ENCODE measurements at places on chromosomes 12 and 14. TPM values are rescaled to one million over a fixed set of nuclear protein-coding genes. Genes with fewer than 3 reads are reported as not detected.

The CD69 gene
- total RNA-seq: 0.42 TPM

GRCh38 chr12:13255792-13256691 lies 59.5 kb downstream of the EMP1 start:
- peak; percentile 98 for DNase-seq

- DNase-seq: no peak
Observed at GRCh38 chr12:13339538-13339937, 143.0 kb downstream of the EMP1 start.

GRCh38 chr12:82299319-82300025 lies 58.7 kb downstream of the CCDC59 start:
- no peak for DNase-seq

GRCh38 chr12:64170024-64170423 lies 52.1 kb downstream of the KICS2 start:
- no peak for DNase-seq

GRCh38 chr14:51006781-51007211 lies 62.5 kb upstream of the PYGL start:
- DNase-seq: no peak

The VRTN gene
- total RNA-seq: 128 TPM

DNA sequence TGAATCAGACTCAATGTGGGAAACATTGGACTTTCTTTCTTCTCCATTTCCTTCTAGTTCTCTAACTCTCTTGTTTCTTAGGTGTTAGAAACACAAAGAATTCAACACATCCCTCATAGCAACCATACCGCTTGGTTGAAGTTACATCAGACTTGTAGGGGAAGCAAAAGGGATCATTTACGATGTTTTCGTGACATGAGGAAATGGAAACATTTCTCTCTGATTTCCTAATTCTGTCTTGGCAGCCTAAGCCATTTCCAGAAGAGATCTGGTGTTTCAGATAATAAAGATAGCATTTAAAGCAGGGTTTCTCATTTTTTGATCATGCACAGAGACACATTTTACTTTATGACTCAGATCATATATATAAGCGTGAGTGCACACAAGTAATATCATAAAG lies 202.0 kb downstream of the TMEM132C start:
- no peak for DNase-seq

The POTEM gene
- not detected for total RNA-seq

- DNase-seq: peak; percentile 75
Observed at GRCh38 chr14:89027097-89027740, 202.8 kb downstream of the TTC8 start.

The GIT2 gene
- total RNA-seq: 21.7 TPM

DNA sequence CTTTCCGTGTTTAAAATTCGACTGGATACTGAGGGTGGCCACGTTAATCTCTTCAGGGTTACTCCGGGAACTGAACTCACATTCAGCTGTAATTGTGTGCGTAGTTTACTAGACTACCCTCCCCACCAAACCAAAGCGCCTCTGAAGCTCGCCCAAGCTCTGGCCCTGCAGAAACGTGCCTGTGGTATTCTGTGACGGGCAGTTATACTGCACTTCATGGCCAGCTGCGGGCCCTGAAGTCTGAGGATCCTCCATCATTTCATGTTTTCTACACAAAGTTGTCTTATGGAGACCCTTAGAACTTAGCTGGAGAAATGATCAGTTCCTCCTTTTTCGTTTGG lies 688 bp downstream of the ZNF26 start:
- no peak for DNase-seq

- no peak for DNase-seq
Observed at GRCh38 chr14:83441801-83442200, 1908.1 kb upstream of the SEL1L start.

GRCh38 chr12:2745655-2746054 lies 49.1 kb upstream of the FKBP4 start:
- no peak for DNase-seq

DNA sequence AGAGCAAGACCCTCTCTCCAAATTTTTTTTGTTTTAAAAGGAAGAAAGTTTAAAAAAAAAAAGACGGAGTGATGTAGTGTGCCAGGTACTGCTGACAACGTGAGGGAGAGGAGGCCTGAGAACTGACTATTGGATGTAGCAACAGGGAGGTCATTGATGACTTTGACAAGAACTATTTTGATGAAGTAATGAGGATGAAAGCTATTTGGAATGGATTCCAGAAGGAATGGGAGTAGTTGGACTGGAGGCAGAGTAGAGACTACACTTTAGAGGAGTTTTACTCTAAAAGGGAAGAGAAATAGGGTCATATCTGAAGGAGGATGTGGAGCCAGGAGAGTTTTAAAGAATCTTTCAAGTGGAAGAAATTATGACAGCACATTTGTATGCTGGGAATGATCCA lies 27.8 kb upstream of the SLC38A2 start:
- DNase-seq: no peak

The FAM90A1 gene
- total RNA-seq: 0.39 TPM

DNA sequence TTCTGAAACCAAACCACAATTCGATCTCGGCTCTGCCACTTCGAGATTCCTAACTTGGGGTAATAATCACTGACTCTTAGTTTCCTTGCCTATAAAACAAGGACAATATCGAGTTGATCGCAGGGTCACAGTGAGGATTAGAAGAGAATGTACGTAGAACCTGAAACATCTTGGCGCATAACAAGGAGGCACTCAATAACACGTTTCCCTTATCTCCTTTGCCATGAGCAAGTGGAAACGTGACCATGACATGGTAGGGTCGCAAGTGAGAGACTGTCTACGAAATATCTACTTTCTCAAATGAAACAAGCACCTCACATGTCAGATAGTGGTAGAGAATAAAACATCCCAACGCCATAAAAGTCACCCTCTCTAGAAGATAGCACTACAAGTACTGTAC lies 2.3 kb downstream of the DICER1 start:
- no peak for DNase-seq

DNA sequence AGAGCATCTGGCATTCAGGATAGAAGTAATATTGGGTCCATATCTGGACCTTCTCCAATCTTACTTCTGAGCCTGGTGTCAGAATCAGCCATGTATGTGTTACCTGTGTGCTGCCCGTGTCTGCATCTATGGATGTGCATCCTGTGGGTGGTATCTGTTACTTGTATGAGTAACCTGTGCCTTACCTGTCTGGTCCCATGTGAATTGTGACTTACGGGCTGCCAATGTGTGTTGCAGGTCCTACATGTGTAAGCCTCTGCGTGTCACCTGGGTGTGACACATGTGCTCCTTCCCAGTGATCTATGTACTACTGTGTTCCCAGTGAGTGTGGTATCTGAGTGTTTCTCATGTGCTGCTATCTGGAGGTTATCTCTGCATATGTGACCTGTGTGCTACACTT lies 208.4 kb downstream of the ADGRD1 start:
- DNase-seq: no peak

The HOXC12 gene
- not detected for total RNA-seq

The ADIPOR2 gene
- total RNA-seq: 39.2 TPM

The GLIPR1L2 gene
- not detected for total RNA-seq

DNA sequence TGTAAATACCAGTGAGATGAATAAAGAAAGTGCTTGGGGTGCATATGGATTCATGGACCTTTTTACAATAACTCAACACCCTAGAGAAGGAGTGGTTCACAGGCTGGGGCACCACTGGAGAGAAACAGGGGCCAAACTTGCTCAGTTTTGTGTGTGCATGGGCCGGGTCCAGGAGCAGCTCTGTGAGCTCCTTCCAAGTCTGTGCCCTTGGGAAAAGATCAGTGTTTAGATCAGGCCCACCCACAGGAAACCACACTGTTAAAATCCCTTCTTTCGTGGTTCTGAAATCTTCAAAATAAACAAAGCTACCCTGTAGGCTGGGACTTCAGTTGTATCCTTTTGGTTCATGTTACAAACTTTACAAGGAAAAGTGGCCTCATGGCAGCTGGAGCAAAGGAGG lies 156.1 kb upstream of the TMEM260 start:
- DNase-seq: no peak

The PCBP2 gene
- total RNA-seq: 984 TPM

The GUCY2C gene
- total RNA-seq: 3.4 TPM

GRCh38 chr12:132530447-132530846 lies 40.5 kb downstream of the FBRSL1 start:
- DNase-seq: no peak

- DNase-seq: no peak
Observed at GRCh38 chr12:122527478-122527944, 462 bp downstream of the KNTC1 start.

GRCh38 chr12:51798501-51798900 lies 50.0 kb downstream of the FIGNL2 start:
- no peak for DNase-seq

DNA sequence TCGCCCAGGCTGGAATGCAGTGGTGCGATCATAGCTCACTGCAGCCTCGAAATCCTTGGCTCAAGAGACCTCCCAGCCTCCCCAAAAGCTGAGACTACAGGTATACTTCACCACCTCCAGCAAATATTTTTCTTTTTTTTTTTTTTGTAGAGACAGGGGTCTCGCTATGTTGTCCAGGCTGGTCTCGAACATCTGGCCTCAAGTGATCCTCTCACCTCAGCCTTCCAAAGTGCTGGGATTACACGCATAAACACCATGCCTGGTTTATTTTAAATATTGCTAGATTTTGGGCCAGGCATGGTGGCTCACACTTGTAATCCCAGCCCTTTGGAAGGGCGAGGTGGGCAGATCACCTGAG lies 26.7 kb upstream of the UBC start:
- no peak for DNase-seq

- DNase-seq: no peak
Observed at GRCh38 chr14:23285530-23286019, 357 bp downstream of the HOMEZ start.

GRCh38 chr14:24317141-24317928 lies 6.0 kb downstream of the LTB4R start:
- DNase-seq: no peak

GRCh38 chr14:65824285-65824977 lies 411.9 kb downstream of the FUT8 start:
- peak; percentile 60 for DNase-seq

- no peak for DNase-seq
Observed at GRCh38 chr14:96184737-96185136, 19.9 kb upstream of the BDKRB2 start.

DNA sequence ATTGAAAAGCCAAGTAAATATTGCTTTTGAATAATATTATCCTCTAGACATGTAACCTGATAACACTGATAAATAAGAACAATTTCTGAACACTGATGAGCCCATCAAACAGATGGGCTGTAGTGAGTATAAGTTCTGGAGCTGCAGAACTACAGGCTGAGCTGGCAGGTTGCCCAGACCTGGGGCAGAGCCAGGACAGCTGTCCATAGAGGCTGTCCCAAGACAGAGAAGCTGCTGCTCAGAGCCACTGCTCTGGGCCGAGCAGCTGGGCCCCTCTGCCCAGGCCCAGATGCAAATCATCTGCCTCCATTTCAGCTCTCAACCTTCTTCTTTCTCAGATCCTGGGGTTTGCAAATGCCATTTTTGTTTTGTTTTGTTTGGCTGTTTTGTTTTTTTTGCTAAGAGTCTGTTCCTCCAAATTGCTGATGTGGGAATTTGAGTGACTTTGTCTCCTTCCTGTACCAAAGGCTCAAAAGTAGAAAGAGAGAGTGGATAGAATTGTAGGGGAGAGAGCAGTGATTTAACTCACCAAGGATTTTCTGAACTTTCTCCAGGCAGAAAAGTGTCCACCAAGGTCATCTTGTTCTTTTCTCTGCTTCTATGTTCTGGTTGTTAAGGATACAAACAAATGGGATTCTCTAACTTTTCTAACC lies 4.0 kb upstream of the TESPA1 start:
- no peak for DNase-seq

The IAPP gene
- total RNA-seq: not detected

The WNT1 gene
- total RNA-seq: not detected

The AGAP2 gene
- 2.0 TPM for total RNA-seq

The CMA1 gene
- not detected for total RNA-seq

- no peak for DNase-seq
Observed at GRCh38 chr12:123907726-123908476, 64.7 kb downstream of the CCDC92 start.

The CCND2 gene
- total RNA-seq: 261 TPM

The CLEC4A gene
- total RNA-seq: not detected

- DNase-seq: no peak
Observed at GRCh38 chr14:75425446-75425845, 2.4 kb upstream of the JDP2 start.

DNA sequence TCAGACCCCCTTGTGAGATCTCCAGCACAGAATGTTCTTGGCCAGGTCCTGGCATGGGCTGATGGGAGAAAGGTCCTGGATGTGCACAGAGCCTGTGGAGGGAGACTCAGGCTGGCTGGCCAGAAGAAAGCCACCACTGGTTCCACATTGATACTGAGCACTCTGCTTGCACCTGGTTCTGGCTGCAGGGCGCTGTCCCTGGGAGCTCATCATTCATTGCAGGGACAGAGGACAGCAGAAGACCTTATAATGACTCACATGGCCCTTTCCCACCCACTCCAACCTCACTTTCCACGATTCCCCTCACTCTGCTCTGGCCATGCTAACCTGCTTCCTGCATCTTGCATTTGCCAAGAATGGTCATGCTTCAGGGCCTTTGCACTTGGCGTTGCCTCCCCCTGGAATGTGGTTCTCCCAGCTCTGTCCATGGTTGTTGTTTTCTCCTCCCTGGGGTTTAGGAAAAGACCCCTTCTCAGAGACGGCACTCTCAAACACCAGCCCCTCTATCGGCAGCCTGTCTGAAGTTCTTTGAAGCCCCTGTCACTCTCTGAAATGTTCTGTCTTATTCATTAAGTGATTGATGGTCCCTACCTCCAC lies 10.3 kb downstream of the KRT7 start:
- no peak for DNase-seq

The TOGARAM1 gene
- 6.4 TPM for total RNA-seq

DNA sequence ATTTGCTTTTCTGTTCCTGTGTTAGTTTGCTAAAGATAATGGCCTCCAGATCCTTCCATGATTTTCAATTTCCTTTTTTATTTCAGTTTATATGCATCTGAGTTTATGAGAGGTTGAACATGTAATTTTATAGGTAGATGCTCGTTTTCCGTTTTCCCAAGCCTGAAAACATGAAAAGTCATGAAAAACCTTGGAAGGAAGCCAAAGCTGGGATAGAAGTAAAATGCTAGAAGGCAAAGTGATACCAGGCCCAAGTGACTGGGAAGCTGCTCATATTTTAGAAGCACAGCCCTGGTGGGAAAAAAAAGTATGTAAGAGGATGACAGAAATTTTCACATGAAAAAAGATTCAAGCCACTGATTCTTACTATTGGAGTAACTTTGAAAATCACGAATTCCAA lies 290.8 kb downstream of the PRKD1 start:
- DNase-seq: no peak

GRCh38 chr12:2338991-2339431 lies 286.2 kb downstream of the CACNA1C start:
- DNase-seq: no peak

DNA sequence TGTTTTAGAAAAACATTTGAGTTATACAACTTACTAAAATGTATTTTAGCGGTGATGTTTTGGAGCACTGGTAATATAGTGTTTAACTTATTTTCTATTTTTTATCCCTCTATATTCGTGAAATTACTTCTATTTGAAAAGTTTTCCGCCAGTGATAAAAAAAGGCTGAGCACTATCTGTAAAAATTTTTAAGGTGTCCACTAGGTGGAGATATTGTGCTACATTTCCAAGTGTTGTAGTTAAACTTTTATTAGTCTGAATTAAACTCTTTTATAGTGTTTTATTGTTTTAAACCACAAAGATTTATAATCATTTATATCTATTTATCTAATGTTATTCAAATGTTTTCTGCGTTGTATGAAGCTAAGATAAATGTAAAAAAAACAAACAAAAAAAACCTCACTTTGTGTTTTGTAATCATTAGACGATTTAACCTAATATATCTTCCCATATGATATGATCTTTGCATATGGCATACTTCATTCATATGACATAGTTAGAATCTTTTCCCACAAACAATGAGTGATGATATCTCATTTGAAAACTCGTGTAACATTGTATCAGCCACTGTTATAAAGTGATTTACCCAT lies 11.8 kb downstream of the ALG10B start:
- DNase-seq: no peak
